ENCODE measurements at places on chromosomes 1 and 21.

GRCh38 chr21:45747802-45748445 is 104.4 kb downstream of the PCBP3 start:
- DNase-seq: peak; percentile 81

DNA sequence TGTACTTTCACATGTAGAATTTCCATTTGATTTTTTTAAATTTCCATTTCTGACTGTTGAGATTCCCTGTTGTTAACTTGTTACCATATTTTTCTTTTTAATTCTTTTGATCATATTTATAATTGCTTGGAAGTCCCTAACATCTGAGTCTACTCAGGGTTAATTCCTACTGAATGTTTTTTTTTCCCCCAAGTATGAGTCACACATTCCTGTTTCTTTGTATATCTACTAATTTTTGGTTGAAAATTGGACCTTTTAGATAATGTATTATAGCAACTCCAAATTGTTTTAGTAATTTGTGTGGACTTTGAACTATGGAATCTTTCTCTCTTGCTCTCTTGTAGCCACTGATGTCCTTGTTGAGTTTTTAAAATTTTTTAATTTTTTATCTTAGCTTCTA is 54.6 kb downstream of the STXBP3 start:
- no peak for DNase-seq

DNA sequence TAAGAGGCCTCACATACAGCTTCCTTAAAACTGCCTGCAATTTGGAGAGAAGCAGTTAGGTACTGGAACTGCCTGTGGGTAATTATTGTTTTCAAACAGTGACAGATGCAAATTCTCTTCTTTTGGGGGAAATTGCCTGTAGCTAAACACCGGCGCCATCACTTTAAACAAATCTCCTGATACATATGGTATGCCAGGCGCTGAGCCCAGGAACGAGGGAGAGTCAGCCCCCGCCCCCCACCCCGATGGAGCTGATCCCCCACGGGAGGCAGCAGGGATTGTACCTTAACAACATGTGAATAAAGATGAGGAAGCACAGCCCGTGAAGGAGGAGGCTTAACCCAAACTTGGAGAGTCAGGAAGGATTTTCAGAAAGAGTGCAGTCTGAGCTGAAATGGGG is 7.1 kb downstream of the TMEM51 start:
- no peak for DNase-seq

DNA sequence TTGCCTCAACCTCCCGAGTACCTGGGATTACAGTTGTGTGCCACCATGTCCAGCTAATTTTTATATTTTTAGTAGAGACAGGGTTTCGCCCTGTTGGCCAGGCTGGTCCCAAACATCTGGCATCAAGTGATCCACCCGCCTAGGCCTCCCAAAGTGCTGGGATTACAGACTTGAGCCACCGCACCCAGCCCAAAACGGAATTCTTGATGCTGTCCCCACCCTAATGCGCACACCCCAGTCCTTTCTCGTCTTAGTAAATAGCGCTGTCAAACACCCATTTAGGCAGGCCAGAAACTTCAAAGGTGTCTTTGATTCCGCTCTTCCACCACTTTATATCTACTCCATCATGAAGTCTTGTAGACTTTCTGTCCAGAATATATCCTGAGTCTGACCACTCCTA is 35.1 kb downstream of the ITSN1 start:
- DNase-seq: no peak

DNA sequence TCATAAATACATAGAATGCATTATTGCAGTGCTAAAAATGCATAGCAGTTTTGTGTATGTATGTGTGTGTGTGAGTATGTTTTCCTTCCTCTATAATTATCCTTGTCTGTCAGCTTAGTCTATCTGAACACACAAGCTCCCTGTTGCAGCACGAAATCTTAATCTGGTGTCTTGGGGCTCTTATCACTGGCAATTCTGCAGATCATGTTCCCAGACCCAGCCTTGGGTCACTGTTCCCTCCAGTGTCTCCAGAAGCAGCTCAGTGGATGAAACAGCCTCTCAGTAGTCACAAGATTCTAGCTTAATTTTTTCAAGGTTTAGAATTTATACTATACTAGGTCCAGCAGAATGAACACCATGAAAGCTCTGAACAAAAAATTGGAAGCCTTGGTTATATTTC is 777.9 kb downstream of the MRPL39 start:
- no peak for DNase-seq

All from esophagus muscularis mucosa (tissue), 4 donors.